Left hindlimb (tissue), 1 donor: ENCODE measurements at places on chromosomes 6 and 20.

GRCh38 chr6:12478921-12479320, 188.8 kb downstream of the EDN1 start:
- DNase-seq: no peak

- no peak for DNase-seq
These were observed 378.1 kb upstream of the JARID2 start for GRCh38 chr6:14867802-14868201.

- DNase-seq: no peak
These were observed 12.3 kb downstream of the PPIL1 start for GRCh38 chr6:36862164-36862847.

DNA sequence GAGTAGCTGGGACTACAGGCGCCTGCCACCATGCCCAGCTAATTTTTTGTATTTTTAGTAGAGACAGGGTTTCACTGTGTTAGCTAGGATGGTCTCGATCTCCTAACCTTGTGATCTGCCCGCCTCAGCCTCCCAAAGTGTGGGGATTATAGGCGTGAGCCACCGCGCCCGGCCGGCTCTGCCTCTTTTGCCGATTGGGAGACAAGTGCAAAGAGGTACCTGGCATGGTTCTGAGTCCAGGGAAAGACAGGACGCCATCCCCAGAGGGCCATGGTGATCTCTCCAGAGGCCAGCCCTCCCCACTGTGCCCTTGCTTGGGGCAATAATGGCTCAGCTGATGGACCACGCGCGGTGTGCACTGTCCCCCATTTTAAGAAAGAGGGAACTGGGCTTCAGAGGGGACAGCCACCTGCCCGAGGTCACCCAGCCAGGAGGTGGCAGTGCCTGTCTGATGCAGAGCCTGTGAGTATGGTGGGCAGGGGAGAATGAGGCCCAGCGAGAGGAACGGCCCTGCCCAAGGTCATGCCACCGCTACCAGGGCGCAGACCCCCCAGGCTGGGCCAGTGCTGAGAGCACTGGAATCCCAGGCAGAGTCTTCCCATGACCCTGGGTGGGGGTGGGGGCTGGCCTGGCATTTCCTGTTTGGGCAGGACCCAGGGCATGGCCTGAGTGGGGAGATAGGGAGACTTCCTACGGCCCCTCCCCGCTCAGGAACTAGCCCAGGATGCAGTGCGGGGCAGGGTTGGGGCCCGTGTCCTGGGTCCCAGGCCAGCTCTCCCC, 61.0 kb downstream of the SNAI1 start:
- no peak for DNase-seq
